ENCODE measurements at places on chromosomes 11 and 22.

DNA sequence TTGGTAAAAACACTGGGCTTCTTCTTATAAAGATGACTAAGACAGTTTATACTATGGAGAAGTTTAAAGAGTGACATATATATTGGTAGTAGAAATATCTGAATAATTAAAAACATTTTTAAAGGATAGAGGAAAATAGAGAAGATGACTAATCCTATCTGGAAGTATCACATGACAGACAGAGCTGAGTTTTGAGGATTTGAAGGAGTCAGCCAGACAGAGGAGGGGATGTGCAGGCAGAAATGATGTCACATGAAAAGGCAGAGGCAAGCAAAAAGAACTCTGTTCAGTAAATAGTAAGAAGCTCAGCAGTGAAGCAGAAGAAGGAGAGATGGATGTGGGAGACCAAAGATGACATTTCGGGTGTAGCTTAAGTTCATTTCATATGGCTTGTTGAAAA is 1.6 kb downstream of the OR10A2 start:
- no peak for DNase-seq

DNA sequence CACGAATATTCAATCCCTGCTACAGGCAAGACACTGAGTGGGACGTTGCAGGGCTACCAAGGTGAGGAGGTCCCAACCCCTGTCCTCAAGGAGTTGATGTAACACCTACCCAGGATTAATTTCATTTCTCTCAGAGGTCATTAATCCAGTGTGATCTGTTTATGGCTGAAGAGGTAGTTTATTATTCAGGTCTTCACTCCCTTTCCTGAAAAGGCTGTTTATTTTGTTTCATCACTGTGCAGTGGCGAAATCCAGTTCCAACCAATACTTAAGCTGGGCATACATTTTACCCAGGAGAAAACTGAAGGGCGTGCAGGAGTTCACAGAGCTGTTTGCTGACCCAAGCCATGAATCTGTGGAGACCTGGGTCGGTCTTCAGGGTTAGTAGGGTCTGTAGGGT is 2.7 kb upstream of the PTPRJ start:
- DNase-seq, result no peak

DNA sequence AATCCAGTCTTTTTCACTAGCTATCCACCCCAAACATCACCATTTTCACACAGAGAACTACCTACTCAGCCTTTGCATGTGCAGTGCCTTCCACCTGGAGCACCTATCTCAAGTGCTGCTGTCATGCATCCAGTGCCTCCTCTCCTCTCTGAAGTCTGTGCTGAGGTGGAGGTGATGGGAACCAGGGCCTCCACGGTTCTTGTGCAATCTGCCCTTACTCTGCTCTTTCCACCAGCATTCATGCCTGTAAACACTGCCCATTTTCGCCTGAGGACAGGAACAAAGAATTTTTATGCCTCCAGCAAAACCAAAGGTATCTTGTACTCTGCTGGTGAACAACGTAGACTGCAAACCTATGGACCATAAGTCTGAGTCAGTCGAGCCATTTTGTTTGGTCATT is 27.0 kb downstream of the PITPNB start:
- no peak for DNase-seq

GRCh38 chr22:27952091-27952490 is 33.0 kb upstream of the PITPNB start:
- DNase-seq, result no peak

GRCh38 chr11:72863916-72864315 is 49.7 kb downstream of the ATG16L2 start:
- DNase-seq, result no peak

DNA sequence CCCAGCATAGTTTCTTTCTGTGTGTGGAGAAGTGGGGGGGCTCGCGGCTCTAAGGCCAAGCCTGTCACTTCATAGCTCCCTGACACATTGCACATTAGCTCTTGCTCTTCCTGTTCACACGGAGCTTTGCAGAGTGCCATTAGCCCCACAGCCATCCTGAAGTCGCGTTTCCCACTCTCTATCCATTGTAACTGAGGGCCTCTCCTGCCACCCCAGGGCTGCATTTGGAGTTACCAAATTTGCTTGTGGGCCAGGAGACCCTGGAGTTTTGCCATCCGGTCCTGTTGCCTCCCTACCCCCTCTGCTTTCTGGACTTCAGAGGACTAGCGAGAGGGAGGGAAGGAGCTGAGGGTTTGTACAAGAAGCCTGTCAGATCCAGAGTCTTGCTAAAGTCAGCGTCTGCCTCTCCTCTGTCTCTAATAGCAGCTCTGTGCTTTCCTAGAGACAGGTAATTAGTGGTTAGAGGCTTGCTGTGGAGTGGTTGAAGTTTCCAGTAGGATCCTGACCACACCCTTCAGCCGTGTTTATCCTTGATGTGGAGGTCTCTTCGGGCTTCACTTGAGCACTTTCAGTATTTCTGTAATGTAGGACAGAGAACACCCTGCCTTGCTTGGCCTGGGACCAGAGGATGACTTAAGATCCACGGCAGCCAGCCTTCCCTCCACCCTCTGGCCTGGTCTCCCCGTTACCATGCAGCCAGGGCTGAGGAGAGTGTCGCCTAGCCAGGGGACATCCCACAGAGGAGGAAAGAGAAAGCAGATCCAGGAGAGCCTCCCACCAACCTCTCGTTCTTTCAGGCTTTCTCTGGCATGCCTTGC is 14.1 kb downstream of the DCPS start:
- DNase-seq, result no peak

GRCh38 chr22:46970411-46971098 is 208.1 kb downstream of the TBC1D22A start:
- DNase-seq, result no peak

- no peak for DNase-seq
These were observed 23.6 kb downstream of the TSKU start for GRCh38 chr11:76806608-76807205.

GRCh38 chr11:12552692-12553091 is 121.5 kb upstream of the TEAD1 start:
- no peak for DNase-seq
